ENCODE measurements at places on chromosomes 1 and 21.

DNA sequence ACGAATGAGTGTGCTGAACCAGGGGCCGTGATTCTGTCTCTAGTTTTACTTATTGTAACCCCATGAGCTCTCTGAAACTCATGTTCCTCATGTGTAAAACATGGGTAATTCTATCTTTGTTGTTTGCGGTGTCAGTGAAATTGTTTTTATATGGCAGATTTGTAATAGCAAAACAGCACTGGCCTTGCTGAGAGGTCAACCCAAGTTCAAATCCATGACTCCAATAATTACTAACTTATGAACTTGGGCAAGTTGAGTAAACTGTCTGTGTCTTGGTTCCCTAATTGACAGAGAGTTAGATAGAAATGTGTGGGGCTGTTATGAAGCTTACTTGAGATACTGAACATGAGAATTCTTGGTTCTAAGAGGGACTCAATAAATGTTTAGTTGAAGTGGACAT lies 17.8 kb downstream of the C1orf116 start:
- no peak for DNase-seq

DNA sequence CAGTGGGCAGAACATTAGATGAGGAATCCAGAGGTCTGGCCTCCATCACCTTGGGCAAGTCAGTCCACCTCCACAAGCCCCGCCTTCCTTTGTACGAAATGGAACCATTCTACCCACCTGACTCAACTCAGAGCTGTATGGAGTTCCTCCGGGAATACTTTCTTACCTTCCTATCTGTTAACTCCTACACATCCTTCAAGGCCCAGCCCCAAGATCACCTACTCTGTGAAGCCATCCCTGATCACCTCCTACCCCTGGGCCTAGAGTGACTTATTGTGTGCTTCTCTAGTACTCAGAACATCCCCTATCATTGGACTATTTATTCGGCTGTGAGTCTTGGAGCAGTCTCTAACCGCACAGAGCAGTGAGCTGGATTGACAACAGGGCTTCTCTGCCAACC lies 66.7 kb downstream of the GLIS1 start:
- DNase-seq = no peak

GRCh38 chr1:177106614-177107365 lies 57.7 kb downstream of the ASTN1 start:
- DNase-seq = no peak

- no peak for DNase-seq
Observed at GRCh38 chr21:27246741-27247140, 279.9 kb upstream of the ADAMTS5 start.

DNA sequence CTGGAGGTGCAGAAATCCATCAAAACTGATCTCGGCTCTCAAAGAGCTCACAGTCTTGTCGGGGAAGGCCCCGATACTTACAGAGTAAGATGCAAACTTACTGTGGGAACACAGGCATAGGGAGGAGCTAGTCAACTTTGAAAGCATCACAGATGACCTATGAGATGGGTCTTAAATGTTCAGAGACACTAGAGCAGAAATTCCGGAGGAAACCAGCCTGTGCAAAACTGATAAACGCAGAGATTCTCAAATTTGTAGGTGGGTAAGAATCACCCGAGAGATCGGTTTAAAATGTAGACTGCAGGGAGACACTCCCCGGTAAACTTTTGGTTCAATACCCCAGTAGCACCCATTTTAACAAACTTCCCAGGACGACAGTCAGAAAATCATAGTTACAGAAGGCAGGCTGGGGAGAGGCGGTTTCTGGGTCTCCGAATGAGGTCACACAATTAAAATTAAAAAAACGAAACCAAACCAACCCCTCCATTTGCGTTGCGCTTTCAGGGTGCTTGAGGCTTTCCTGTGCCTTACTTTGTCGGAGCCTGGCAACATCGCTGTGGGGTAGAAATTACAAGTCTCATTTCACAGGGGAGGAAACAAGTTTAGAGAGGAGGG lies 755 bp upstream of the THRAP3 start:
- DNase-seq = peak; percentile 52

GRCh38 chr21:16571594-16571993 lies 841.8 kb downstream of the USP25 start:
- DNase-seq = no peak

GRCh38 chr1:14852291-14852690 lies 253.8 kb downstream of the KAZN start:
- DNase-seq = no peak

- no peak for DNase-seq
Observed at GRCh38 chr21:40660461-40660860, 186.5 kb downstream of the DSCAM start.

- DNase-seq = no peak
Observed at GRCh38 chr1:88266051-88266450, 418.0 kb upstream of the PKN2 start.

GRCh38 chr1:237763751-237764150 lies 127.0 kb downstream of the ZP4 start:
- no peak for DNase-seq

DNA sequence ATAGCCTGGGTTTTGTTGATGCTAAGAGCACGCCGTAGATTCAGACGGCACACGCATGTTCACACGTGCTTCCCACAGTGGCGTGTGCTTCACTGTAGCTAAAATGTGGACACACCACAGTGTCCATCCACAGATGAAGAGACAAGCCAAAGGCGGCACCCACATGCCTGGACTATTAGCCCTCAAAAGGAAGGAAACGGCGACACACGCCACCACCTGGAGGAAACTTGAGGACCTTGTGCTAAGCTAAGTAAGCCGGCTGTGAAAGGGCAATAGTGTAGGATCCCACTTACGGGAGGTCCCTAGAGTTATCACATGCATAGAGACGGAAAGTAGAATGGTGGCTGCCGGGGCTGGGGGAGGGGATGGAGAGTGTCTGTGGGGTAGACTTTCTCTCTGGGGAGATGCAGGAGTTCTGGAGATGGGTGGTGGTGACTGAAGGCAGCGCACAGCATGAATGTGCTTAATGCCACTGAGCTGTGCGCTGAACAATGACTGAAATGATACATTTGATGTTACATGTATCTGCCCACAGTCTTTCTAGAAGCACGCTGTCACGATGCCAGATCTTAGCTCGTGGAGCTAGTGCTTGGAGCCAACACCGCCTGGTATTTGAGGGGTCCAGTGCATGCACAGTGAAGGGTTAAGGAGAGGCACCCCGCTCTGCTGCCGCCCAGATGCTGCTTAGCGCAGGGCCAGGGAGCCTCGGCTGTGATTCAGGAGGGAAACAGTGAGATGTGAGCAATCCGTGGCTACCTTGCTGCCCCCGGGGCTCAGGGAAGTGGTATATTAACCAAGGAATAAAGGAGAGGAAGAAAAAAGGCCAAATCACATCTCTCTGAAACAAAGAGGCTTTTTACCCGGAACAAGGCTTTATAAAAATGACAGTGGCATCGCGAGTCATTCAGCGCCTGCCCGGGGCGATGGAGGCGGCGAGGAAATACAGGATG lies 103.7 kb downstream of the PRDM16 start:
- no peak for DNase-seq

DNA sequence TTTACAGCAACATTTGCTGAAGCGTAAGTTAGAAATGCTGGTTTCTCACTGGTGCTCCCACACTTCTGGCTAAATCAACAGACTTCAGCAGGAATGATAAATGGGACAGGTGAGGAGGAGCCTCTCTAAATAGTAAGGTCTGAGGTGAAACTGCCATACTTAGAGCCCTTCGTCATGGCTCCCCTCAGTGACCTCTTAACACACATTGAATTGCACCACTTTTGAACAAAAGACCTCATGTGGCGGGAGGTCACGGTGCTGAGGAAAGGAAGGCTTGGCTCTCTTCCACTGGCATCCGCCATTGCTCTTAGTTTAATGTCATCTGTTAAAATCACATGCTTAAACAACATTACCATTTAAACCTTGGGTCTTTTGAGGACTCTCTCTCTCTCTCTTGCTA lies 3.4 kb downstream of the MAP3K7CL start:
- DNase-seq = no peak

DNA sequence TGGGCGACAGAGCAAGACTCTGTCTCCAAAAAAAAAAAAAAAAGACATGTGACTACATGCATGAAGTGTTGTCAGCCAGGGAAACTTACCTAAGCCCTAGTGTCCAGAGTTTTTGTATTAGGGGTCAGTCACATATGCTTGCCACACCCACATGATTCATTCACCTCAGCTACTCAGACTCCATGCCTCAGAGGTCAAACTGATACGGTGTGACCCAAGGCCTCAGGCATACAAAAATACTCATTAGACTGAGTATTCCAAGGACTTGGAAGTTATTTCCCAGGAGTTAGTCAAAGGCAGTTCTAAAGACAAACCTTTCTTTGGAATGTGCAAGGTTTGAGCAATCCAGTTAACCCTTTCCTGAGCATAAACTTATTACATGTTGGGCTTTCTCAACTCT lies 6.3 kb upstream of the TRIM33 start:
- DNase-seq = no peak

- no peak for DNase-seq
Observed at GRCh38 chr1:36656838-36657237, 174.1 kb upstream of the CSF3R start.

- no peak for DNase-seq
Observed at GRCh38 chr1:206672844-206673758, 11.6 kb upstream of the MAPKAPK2 start.

- DNase-seq = no peak
Observed at GRCh38 chr21:31921079-31921478, 48.3 kb downstream of the HUNK start.

- peak; percentile 25 for DNase-seq
Observed at GRCh38 chr1:39576016-39576657, 453 bp downstream of the PABPC4 start.

DNA sequence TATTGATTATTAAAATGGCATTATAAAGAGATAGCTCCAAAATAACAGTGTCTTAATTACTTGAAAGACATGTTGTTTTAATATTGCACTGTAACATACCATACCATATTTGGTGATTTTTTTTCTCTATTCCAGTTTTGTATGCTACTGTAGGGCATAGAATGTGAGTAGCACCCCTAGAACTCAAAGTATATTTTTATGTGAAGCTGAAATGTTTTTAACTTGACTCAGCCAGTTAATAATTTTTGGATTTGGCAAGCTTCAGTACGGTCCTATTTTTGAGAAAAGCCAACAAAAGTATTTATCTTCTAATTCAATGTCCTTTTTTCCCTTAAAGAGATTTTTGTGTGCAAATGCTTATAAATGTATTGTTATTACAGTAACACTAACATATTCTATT lies 593.8 kb downstream of the USP25 start:
- no peak for DNase-seq

DNA sequence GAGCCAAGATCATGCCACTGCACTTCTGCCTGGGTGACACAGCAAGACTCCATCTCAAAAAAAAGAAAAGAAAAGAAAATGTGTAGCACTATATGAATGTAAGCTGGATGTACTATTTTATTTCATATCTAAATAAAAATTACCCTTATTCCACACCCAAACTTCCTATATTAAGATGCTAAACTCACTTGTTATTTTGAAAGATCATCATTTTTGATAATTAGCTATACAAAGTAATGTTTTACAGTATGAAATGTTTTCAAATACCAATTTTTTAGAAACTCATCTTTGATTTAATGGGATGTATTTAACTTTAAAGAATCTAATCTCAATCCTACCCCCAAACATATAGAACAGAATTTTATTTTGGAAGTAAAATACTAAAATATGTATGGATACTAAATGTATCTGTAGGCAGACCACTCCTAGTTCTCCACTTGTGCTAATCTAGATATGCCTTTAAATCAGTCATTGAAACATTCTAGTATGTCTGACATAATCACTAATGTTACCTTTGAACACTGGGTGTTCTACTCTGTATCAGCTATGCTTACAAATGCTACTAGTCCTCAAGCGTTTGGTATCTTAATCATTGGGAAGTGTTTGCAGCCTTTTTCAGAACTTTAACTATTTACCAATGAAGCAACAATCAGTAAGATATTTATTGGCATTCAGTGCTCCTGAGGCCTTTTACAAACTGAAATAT lies 12.9 kb downstream of the MIER1 start:
- DNase-seq = no peak

DNA sequence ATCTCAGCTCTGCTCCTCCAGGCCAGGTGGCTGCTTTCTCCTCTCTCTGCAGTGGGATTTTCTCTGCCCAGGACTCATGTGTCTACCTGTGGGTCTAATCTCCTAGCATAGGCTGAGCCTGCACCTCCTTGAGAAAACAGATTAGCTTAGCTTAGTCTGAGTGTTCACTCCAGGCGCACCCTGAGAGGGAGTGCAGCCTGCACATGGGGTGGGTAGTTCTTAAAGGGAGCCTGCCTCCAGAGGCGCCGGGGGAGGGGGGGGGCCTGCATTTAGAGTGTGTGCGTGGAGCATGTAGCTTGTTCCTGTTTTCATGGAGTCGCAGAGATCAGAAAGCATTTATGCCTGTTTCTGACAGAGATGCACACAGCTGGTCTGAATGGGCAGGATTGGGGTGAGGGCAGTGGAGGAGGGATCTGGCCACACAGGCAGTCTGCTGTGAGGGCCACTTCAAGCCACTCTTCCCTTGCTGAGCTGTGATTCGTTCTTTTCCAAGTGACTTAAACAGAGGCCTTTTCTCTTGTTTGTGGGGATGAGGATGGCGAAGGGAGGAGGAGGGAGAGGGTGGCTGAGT lies 45.2 kb downstream of the GALNT2 start:
- DNase-seq = no peak
